Type B pancreatic cell (in vitro differentiated cells): ENCODE measurements at places on chromosomes 7 and 10. TPM values are rescaled to one million over a fixed set of nuclear protein-coding genes. Genes with fewer than 3 reads are reported as not detected.

GRCh38 chr7:148260599-148260998 is 330.0 kb upstream of the C7orf33 start:
- no peak overlapping the region for H3K27ac ChIP-seq
- H3K36me3 ChIP-seq: no peaks in the 10 kb centered on the region

DNA sequence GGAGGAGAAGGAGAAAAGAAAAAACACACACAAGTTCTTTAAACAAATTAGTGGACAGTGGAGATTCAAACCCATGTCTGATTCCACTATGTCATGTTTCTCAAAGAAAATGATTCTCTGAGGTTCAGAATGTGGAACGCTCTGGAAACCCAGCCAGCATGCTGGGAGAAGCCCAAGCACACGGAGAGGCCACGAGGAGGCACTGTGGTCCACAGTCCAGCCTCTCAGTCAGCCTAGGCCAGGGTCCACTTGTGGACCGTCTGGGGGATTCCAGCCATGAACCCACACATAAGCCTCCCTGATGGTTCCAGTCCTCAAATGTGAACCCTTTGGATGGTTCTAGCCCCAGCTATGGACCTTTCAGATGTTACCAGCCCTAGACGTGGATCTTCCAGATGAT is 73.4 kb downstream of the CAV1 start:
- H3K27me3 ChIP-seq: no peaks in the 10 kb centered on the region
- H3K36me3 ChIP-seq: no peaks in the 10 kb centered on the region
- no peak overlapping the region for H3K4me3 ChIP-seq
- no peak for DNase-seq

DNA sequence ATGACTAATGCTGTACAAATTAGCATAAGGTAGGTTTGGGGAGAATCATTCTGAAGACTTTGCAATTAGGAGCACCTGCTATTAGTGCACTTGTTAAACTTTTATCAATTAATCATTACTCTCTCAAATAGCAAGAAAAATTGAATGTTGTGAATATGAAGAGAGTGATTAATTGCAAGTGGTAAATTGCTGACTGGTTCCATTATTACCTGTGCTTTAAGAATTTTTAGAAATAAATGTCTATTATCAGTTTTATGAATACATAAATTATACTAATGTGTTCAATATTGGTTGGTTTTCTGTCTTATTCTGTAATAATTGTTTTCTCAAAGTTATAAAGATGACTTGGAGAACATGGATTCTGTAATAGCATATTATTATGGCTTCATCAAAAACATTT is 47.3 kb upstream of the TMEM26 start:
- H3K4me1 ChIP-seq: no peaks in the 10 kb centered on the region
- no peak overlapping the region for H3K27ac ChIP-seq
- H3K36me3 ChIP-seq: no peaks in the 10 kb centered on the region

The LRRC61 gene
- 13.0 and 17.7 TPM in 2 replicates for total RNA-seq

The NSMCE4A gene
- total RNA-seq: 45.1 and 52.9 TPM in 2 replicates

DNA sequence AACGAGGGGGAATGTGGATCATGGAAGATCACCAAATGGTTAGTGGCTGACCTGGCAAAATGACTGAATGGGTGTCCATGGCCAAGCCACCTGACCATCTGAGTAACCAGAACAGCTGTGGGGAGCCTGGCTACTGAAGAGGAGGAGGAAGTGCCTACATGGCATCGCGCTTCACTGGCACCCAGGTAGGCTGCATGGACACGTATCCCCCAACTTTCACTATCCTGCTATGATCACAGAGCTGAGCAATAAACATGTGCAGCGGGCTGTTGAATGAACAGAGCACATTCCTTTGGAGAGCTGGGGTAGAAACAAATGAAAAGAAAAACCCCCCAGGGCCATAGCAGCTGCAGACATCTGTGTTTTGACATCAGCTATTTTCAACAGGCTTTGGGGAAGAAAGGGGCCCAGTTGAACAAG is 6.5 kb downstream of the AKR1B1 start:
- peak overlapping the region; percentile 1 for H3K27ac ChIP-seq
- H3K36me3 ChIP-seq: peaks cover 18% of the 10 kb centered on the region
- H3K4me1 ChIP-seq: peaks cover 33% of the 10 kb centered on the region
- H3K27me3 ChIP-seq: no peaks in the 10 kb centered on the region

GRCh38 chr10:29202386-29202940 is 86.4 kb upstream of the LYZL1 start:
- no peak overlapping the region for H3K4me3 ChIP-seq
- H3K27ac ChIP-seq: no peak overlapping the region
- no peaks in the 10 kb centered on the region for H3K36me3 ChIP-seq
- DNase-seq: no peak

- H3K27me3 ChIP-seq: no peaks in the 10 kb centered on the region
- peaks cover 3% of the 10 kb centered on the region for H3K36me3 ChIP-seq
- peak overlapping the region; percentile 45 for H3K27ac ChIP-seq
- no peak for DNase-seq
These were observed 5.9 kb downstream of the DIP2C start for GRCh38 chr10:683448-684071.

DNA sequence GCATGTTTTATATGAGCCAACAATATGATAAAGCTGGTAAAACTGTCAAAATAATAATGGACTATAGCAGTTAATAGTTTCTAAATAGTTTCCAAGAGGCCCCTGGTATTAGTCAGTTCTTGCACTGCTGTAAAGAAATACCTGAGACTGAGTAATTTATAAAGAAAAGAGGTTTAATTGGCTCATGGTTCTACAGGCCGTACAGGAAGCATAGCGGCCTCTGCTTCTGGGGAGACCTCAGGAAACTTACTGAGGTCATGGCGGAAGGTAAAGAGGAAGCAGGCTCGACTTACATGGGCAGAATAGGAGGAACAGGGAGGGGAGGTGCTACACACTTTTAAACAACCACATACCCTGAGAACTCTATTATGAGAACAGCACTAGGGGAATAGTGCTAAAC is 104.6 kb downstream of the PPP1R9A start:
- DNase-seq: no peak
- H3K36me3 ChIP-seq: no peaks in the 10 kb centered on the region
- no peaks in the 10 kb centered on the region for H3K4me1 ChIP-seq
- H3K4me3 ChIP-seq: no peak overlapping the region
- no peak overlapping the region for H3K27ac ChIP-seq

GRCh38 chr10:48744587-48744986 is 59.9 kb downstream of the WDFY4 start:
- peaks cover 6% of the 10 kb centered on the region for H3K27me3 ChIP-seq
- H3K4me3 ChIP-seq: no peak overlapping the region
- peaks cover 3% of the 10 kb centered on the region for H3K4me1 ChIP-seq
- no peaks in the 10 kb centered on the region for H3K36me3 ChIP-seq

DNA sequence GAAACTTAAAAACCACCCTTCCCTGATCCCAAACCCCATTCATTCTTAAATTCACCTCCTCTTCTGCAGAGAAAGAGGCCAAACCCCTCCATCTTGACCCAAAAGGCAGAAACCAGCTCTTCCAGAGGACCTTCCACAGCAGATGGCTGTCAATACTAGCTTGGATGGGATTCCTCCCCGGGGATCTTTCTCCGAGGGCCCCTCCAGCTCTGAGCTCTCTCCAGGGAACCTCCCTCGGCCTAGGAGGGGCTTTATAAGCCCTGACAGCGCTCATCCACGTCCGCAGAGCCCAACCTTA is 5.4 kb downstream of the TNRC18 start:
- H3K27me3 ChIP-seq: peaks cover 7% of the 10 kb centered on the region
- H3K4me1 ChIP-seq: peaks cover 32% of the 10 kb centered on the region
- peaks cover 19% of the 10 kb centered on the region for H3K36me3 ChIP-seq
- peak overlapping the region; percentile 87 for H3K4me3 ChIP-seq
- H3K27ac ChIP-seq: peak overlapping the region; percentile 98

DNA sequence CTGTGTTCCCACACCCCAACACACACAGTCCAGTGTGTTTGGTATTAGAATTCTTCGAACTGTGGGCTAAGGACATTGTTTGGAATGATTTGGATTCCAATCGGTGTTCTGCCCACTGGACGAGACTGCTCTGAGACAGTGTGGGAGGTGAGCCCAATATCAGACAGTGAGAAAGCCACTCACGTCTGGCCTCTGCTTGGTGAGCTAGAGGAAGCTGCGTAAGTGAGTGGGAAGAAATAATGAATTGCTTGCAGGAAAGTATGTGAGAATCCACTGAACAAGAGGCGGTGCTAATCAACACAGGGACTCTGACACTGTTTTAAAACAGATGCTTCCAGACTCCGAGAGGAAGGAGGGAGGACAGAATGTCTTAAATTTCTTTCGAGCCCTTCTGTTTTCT is 675.0 kb upstream of the ANKRD30A start:
- no peaks in the 10 kb centered on the region for H3K36me3 ChIP-seq
- DNase-seq: no peak
- peaks cover 18% of the 10 kb centered on the region for H3K4me1 ChIP-seq
- no peak overlapping the region for H3K27ac ChIP-seq
- H3K27me3 ChIP-seq: no peaks in the 10 kb centered on the region

DNA sequence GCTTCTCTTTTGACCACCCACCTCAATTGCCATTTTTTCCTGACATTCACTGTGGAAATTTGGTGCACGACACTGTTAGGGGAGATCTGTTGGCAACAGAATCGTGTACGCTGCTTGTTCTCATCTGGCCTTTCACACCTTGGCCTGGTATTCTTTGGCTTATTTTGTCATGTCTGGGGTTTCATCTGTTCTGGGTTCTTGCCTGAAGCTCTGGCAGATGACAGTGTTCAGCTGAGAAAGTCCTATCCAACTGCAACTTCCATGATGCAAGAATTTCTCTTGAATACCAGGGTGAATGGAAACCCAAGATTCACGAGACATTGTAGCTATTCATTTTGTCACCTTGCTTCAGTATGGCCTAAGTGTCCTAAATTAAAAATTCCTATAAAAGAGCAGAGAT is 82.6 kb upstream of the CELF2 start:
- DNase-seq: no peak
- H3K27me3 ChIP-seq: peaks cover 11% of the 10 kb centered on the region
- no peaks in the 10 kb centered on the region for H3K36me3 ChIP-seq
- no peaks in the 10 kb centered on the region for H3K4me1 ChIP-seq
- H3K27ac ChIP-seq: no peak overlapping the region

- peaks cover 19% of the 10 kb centered on the region for H3K36me3 ChIP-seq
- DNase-seq: no peak
- no peaks in the 10 kb centered on the region for H3K4me1 ChIP-seq
- no peaks in the 10 kb centered on the region for H3K27me3 ChIP-seq
These were observed 33.8 kb downstream of the SLC16A9 start for GRCh38 chr10:59675812-59676211.

The ACTR1A gene
- 73.1 and 95.4 TPM in 2 replicates for total RNA-seq

- peaks cover 24% of the 10 kb centered on the region for H3K4me1 ChIP-seq
- H3K4me3 ChIP-seq: no peak overlapping the region
- H3K27me3 ChIP-seq: peaks cover 24% of the 10 kb centered on the region
These were observed 17.4 kb upstream of the SLF2 start for GRCh38 chr10:100895346-100895745.

GRCh38 chr7:85186083-85186520 is 754 bp downstream of the SEMA3D start:
- peak; percentile 67 for DNase-seq
- peaks cover 29% of the 10 kb centered on the region for H3K27me3 ChIP-seq
- peaks cover 13% of the 10 kb centered on the region for H3K36me3 ChIP-seq
- H3K27ac ChIP-seq: peak overlapping the region; percentile 83

GRCh38 chr7:105765846-105766245 is 110.6 kb downstream of the ATXN7L1 start:
- H3K27ac ChIP-seq: no peak overlapping the region
- no peak for DNase-seq
- peaks cover 8% of the 10 kb centered on the region for H3K4me1 ChIP-seq

The AKR1C8 gene
- total RNA-seq: 0.89 and 1.00 TPM in 2 replicates

The KAZALD1 gene
- 6.9 and 17.1 TPM in 2 replicates for total RNA-seq

GRCh38 chr7:48182718-48183369 is 11.6 kb downstream of the ABCA13 start:
- H3K27ac ChIP-seq: no peak overlapping the region
- peaks cover 4% of the 10 kb centered on the region for H3K4me1 ChIP-seq
- no peaks in the 10 kb centered on the region for H3K36me3 ChIP-seq
- no peak for DNase-seq

DNA sequence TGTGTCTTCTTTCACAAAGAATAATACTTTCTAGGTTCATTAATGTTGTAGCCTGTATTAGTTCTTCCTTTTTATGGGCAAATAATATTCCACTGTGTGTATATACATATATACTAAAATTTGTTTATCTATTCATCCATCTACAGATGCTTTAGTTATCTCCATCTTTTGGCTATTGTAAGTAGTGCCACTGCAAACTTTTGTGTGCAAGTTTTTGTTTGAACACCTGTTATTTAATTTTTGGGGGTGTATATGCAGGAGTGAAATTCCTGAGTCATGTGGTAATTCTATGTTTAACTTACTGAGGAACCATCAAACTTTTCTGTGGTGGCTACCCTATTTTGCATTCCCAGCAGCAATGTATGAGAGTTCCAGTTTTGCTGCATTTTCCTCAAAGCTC is 37.7 kb upstream of the AGR3 start:
- H3K4me1 ChIP-seq: peaks cover 31% of the 10 kb centered on the region
- H3K27ac ChIP-seq: no peak overlapping the region
- no peak overlapping the region for H3K4me3 ChIP-seq
- DNase-seq: no peak

DNA sequence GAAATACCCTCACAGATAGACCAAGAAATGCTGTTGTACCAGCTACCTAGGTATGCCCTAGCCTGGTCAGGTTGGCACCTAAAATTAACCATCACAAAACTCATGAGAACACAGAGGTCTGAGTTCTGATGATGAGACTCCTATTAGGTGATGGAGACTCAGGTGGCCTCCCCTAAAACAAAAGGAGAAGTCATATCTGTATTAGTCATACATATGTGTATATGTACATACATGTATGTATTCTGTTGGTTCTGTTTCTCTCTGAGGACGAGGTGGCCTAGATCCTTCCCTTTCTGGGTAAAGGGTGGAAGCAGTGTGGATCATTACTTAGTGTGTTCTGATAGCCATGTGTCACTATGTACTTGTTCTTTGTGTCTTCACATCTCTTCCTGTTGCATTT is 207.2 kb upstream of the PRSS1 start:
- no peak for DNase-seq
- H3K27me3 ChIP-seq: no peaks in the 10 kb centered on the region
- H3K27ac ChIP-seq: no peak overlapping the region
- H3K4me3 ChIP-seq: no peak overlapping the region
- no peaks in the 10 kb centered on the region for H3K36me3 ChIP-seq
- no peaks in the 10 kb centered on the region for H3K4me1 ChIP-seq

DNA sequence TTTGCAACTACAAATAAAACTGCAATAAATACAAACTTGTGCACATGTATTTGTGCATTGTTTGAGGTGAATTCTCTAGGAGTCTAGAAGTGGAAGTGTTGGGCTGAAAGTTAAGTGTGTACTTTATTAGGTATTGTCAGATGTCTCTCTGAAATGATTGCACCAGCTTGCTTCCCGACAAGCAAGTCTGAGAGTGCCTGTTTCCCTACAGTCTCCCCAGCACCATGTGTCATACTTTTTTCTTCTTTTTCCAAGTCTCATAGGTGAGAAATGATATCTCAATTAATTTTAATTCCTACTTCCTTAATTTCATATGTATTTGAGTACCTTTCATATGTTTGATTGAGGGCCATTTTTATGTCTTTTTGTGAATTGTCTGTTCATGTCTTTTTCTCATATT is 336.2 kb downstream of the PAXIP1 start:
- H3K4me1 ChIP-seq: no peaks in the 10 kb centered on the region
- no peaks in the 10 kb centered on the region for H3K27me3 ChIP-seq
- no peak overlapping the region for H3K27ac ChIP-seq
- no peak overlapping the region for H3K4me3 ChIP-seq
- DNase-seq: no peak
